ENCODE measurements at places on chromosomes 4 and X.
A peak's percentile ranks its signal among the peaks of the same experiment; 100 is the strongest.

DNA sequence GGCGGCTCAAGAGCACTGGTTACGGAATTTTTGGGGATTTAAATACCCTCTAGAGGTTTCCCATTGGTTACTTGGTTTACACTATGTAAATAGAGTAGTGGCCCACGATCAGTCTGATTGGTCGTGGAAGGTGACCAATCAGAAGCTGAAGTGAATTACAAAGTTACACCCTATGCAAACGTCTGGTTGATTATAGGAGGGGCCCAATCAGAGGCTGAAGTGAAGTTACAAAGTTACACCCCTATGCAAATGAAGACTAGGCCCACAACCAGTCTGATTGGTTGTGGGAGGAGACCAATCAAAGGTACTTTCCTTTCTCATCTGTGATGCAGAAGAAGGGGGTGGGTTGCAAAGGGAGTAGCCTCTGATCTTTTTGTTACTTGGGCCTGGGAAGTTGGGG, 45.1 kb upstream of the HSD17B10 start:
- peak; percentile 16 for DNase-seq

DNA sequence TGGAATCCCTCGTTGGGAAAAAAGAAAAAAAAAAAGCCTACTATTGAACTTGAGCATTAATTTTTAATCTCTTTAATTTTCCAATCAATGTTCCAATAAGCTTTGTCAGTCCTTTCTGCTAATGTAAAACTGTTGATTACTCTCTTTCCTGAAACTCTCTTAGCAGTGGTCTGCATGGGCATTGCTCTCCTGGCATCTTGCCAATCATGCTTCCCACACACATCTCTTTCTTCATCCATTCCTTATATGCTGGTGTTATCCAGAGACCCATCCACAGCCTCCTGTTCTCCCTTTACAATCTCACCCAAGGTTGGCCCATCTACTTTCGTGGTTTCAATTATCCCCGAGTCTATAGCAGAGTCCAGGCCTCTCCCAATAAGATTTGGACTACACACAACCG, 31.8 kb upstream of the KCNE5 start:
- DNase-seq, result no peak

DNA sequence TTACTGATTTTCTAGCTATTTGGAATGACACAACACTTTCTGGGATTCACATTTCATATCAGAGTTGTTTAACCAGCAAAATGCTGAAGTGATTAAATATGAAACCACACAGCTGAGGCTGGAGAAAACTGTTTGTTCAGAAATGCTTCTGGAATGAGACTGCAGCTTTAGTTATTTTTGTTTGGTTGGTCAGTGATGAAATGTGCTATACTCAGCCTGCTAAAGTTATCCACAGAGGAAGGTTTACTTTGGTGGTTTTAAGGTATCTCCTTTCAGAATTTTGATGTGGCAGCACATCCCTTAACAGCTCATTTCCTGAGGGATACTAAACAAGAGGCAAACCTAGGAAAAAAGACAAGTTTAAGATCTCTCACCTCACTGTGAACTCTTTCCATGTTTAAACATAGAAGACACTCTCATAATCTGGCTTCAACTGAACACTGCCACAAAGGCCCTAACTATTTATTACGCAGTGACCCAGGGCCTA, 106.6 kb upstream of the PDE5A start:
- no peak for DNase-seq

DNA sequence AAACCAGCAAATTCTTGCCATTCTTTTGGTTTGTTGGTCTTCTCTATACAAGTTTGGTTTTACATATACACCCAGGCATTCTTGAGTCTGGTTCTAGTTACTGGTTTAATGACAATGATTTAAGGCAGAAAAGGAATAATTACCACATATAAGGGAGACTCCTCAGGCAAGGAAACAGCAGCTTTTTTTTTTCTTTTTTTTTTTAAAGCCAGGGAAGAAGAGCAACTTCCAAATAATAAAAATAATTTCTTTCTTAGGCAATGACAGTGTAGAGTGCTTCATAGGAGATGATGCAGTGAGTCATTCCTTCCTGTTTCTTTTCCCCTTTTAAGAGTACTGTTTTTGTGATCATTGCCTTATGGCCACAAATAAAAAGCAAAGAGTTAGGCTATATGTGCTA, 289.7 kb downstream of the DKK2 start:
- no peak for DNase-seq

- DNase-seq, result no peak
These were observed 19.6 kb downstream of the MSANTD1 start for GRCh38 chr4:3268395-3269104.

DNA sequence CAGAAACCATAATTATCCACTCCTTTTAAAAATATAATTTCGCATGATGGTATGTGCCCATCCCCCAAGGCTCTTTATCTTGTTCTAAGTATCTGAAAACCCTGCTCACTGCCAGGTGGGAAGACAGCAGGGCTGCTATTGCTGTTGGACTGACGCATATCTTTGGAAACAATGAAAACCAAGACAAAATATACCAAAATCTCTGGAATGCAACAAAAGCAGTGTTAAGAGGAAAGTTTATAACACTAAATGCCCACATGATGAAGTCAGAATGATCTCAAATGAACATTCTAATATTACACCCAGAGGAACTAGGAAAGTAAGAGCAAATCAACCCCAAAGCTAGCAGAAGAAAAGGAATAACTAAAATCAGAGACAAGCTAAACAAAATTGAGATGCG, 162.0 kb downstream of the FAM47B start:
- DNase-seq, result no peak

- DNase-seq, result peak; percentile 19
These were observed 1049.2 kb upstream of the INTU start for GRCh38 chr4:126583509-126583908.

DNA sequence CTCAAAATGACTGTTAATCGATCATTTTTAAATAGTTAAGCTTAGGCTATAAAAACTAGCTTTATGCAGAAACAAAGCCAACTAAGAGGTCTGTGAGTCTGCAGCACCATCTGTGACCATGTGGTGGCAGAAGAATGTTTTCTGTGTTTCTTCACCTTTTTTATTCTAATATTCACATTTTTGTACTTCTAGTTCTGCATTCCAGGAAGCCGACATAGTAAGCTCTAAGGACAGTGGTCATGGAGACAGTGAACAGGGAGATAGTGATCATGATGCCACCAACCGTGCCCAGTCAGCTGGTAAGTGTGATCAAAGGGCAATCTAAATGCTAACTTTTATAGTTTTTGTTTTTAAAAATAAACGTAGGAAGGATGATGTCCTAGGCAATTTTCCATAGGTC, 5.6 kb downstream of the PCDH10 start:
- DNase-seq, result no peak

DNA sequence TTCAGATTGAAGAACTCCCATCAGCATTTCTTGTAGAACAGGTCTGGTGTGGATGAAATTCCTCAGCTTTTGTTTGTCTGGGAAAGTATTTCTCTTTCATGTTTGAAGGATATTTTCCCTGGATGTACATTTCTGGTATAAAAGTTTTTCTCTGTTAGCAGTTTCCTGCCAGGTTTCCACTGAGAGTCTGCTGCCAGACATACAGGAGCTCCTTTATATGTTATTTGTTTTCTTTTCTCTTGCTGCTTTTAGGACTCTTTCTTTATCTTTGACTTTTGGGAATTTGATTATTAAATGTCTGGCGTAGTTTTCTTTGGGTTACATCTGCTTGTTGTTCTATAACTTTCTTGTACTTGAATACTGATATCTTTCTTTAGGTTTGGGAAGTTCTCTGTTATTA, 486.5 kb downstream of the ARAP2 start:
- no peak for DNase-seq

DNA sequence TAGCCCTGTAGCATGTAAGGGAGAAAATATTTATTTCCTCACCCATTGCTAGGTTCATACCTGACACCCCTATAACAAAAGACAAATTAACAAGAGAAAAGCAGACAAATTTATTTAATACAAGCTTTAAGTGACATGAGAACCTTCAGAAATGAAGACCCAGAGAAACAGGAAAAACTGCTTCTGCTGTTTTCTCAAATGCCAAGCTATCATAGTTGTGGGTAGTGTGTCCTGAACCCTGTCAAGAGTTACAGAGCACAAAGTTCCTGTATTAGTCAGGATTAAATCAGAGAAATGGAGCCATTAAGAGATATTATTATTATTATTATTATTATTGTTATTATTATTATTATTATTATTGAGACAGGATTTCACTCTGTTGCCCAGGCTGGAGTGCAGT, 17.5 kb downstream of the CCDC160 start:
- DNase-seq, result no peak

GRCh38 chrX:24378706-24379105, 18.3 kb downstream of the SUPT20HL1 start:
- DNase-seq, result no peak

DNA sequence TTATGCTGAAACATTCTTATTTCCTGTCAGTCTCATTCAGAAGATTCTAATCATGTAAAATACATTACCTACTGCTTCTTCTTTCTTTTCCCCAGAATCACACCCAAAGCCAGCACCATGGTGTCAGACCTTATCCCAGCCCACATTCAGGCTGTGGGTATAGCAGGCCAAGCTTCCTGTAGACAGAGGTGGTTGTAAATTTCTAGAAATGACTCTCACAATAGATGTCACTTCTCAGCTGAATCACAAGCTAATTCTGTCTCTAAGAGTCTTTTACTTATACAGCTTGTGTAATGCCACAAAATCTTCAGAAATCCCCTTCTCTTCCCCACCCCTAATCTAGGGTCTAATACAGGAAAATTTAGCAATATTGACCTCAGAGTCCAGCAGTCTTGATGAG, 239.6 kb downstream of the PARM1 start:
- DNase-seq, result no peak

GRCh38 chr4:85829276-85830051, 354.5 kb downstream of the ARHGAP24 start:
- no peak for DNase-seq

DNA sequence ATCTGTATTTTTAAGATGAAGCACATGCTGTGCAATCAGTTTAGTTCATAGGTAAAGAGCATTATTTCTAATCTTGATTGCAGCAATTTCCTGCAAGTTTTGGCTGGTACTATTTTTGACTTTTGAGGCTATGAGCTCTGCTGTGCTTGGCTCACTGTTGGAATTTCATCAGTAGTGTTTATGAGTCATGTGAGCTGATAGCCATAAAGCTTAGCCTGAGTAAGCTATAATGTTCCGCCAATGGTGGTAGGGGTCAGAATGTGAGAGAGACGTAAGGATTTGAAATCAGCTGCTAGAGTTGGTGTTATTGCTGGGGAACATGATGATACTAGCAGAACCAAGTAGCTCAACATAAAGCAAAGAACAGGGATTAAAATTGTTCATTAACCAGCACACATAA, 590.9 kb upstream of the GNPDA2 start:
- no peak for DNase-seq

DNA sequence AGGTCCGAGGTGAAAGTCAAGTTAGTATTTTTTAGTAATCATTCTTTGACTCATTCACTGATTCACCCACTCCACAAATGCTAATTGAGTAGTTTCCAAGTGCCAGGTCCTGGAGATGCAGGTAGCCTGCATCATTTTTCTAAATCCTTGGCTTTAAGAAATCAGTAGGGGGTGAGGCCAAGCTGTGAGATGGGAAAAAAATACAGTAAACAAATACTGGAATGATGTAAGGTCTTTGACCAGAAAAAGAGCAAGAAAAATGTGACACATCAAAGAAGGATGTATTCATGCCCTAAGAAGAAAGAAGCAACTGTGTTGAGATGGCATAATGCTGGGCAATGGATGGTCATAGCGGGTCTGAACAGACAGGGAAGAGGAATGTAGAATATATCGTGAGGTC, 1386.6 kb downstream of the PCDH7 start:
- DNase-seq, result no peak

GRCh38 chr4:177473991-177474390, 31.8 kb upstream of the AGA start:
- no peak for DNase-seq

GRCh38 chr4:27248829-27249228, 388.2 kb downstream of the STIM2 start:
- no peak for DNase-seq

GRCh38 chrX:124338733-124339514, 6.5 kb downstream of the TEX13D start:
- peak; percentile 89 for DNase-seq

- DNase-seq, result no peak
These were observed 21.1 kb downstream of the HTRA3 start for GRCh38 chr4:8290701-8290970.

GRCh38 chr4:71294301-71294700, 44.5 kb upstream of the SLC4A4 start:
- no peak for DNase-seq

DNA sequence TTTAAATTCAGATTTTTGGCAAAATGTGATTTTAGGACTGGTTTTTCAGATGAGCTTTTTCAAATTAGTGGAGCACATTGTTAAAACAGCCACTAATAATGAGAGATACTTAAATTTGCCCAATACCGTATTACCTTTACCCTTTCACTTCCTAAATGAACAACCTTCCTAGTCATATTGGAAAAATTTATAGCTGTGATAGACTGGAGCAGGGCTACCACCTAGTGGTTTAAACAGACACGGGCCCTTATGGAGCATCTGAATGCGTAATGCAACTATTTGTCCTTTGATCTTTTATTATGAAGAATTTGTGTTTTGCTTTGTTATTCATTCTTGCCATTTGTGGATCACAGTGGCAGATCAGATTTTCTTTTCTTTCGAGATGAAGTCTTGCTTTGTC, 72.7 kb downstream of the KDM6A start:
- DNase-seq, result no peak

DNA sequence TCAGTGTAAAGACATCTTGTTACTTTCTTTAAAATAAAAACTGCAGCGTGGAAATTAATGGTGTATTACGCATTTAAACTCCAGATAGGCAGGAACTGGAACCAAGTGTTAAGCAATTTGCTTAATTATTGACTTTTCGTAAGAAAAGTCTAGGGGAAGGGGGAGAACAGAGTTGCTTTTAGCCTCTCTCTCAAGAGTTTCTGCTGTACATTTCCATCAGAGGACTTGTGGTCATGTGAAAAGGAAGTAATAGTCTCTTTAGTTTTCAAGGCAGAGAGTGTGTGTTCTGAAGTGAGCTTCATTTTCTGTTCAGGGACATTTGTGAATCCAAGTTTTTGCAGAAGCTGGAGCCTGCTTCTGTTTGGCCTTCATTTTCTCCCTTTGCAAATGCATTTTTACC, 127.2 kb downstream of the UBE2K start:
- no peak for DNase-seq

GRCh38 chr4:141912831-141913230, 276.4 kb downstream of the IL15 start:
- DNase-seq, result peak; percentile 100

DNA sequence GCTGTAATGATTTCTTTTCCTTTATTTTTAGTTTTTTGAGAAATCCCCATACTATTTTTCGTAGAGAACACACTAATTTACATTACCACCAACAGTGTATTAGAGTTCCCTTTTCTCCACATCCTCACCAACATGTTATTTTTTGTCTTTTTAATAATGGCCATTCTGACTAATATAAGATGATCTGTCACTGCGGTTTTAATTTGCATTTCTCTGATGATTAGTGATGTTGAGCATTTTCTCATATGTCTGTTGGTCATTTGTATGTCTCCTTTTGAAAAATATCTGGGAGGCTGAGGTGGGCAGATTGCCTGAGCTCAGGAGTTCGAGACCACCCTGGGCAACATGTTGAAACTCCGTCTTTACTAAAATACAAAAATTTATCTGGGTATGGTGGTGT, 30.2 kb downstream of the SPINK2 start:
- DNase-seq, result no peak

GRCh38 chr4:58807843-58808615, 1697.8 kb upstream of the IGFBP7 start:
- DNase-seq, result no peak

GRCh38 chr4:150242820-150243458, 164.7 kb downstream of the DCLK2 start:
- no peak for DNase-seq

- DNase-seq, result no peak
These were observed 233.7 kb upstream of the FGF13 start for GRCh38 chrX:138945219-138945618.

GRCh38 chrX:285076-285677, 4.0 kb downstream of the PLCXD1 start:
- no peak for DNase-seq
